ENCODE measurements at places on chromosomes 7 and 10.

DNA sequence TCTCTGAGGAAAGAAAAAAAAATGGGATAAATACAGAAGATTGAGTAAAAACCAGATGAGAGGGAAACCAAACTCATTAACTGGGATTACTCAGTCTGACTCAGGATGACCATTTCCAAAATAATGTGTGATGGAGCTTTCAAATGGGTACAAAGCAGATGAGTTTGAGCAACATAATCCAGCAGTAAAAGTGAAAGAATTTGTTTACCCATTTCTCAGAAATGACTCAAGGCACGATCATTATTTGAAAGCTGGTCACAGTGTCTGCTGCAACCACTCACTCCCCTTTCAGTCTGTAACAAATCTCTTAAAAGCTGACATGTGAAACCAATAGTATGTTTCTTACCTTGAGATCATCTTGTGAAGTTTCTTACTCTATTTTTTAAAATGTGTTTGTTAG, 104.7 kb upstream of the KLF14 start:
- no peak overlapping the region for H3K4me3 ChIP-seq
- DNase-seq: no peak
- no peaks in the 10 kb centered on the region for H3K4me1 ChIP-seq
- H3K27me3 ChIP-seq: no peaks in the 10 kb centered on the region

GRCh38 chr10:126090911-126091728, 194.8 kb downstream of the FANK1 start:
- H3K27ac ChIP-seq: no peak overlapping the region
- DNase-seq: no peak
- H3K4me1 ChIP-seq: no peaks in the 10 kb centered on the region
- H3K36me3 ChIP-seq: no peaks in the 10 kb centered on the region
- no peaks in the 10 kb centered on the region for H3K27me3 ChIP-seq

GRCh38 chr10:102627736-102628293, 16.5 kb upstream of the TRIM8 start:
- H3K27ac ChIP-seq: peak overlapping the region; percentile 7
- no peaks in the 10 kb centered on the region for H3K36me3 ChIP-seq
- no peaks in the 10 kb centered on the region for H3K27me3 ChIP-seq
- H3K4me3 ChIP-seq: no peak overlapping the region
- H3K4me1 ChIP-seq: peaks cover 7% of the 10 kb centered on the region

GRCh38 chr7:69656890-69657289, 58.6 kb downstream of the AUTS2 start:
- no peak for DNase-seq
- H3K27ac ChIP-seq: no peak overlapping the region
- H3K4me3 ChIP-seq: no peak overlapping the region
- no peaks in the 10 kb centered on the region for H3K4me1 ChIP-seq

GRCh38 chr7:12269100-12269895, 58.2 kb downstream of the TMEM106B start:
- no peaks in the 10 kb centered on the region for H3K27me3 ChIP-seq
- H3K4me3 ChIP-seq: no peak overlapping the region
- no peaks in the 10 kb centered on the region for H3K4me1 ChIP-seq
- H3K36me3 ChIP-seq: no peaks in the 10 kb centered on the region
- DNase-seq: no peak

GRCh38 chr7:28977881-28978280, 19.8 kb upstream of the TRIL start:
- DNase-seq: no peak
- no peaks in the 10 kb centered on the region for H3K36me3 ChIP-seq
- peaks cover 2% of the 10 kb centered on the region for H3K27me3 ChIP-seq
- H3K4me1 ChIP-seq: no peaks in the 10 kb centered on the region

DNA sequence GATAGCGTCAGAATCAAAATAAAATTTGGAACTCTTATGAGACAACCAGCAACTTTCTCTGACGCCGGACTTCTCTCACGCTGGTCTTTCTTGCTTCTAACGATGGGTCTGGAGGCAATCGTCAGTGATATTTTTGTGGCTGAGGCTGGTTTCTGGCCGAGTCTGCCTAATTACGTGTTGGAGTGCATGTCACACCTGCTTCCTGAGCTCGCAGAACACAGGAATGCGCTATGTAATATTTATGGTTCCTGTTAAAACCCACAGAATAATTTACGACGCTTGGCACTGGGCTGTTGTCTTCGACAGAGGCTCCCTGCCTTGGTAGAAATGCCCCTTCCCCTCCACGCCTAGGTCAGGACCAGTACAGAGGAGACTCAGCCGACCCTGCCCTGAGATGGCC, 64.9 kb downstream of the NPTX2 start:
- no peak overlapping the region for H3K27ac ChIP-seq
- no peaks in the 10 kb centered on the region for H3K27me3 ChIP-seq
- no peaks in the 10 kb centered on the region for H3K4me1 ChIP-seq
- H3K4me3 ChIP-seq: no peak overlapping the region
- no peak for DNase-seq
- H3K36me3 ChIP-seq: no peaks in the 10 kb centered on the region

- H3K4me1 ChIP-seq: no peaks in the 10 kb centered on the region
- no peaks in the 10 kb centered on the region for H3K36me3 ChIP-seq
- DNase-seq: no peak
- H3K27ac ChIP-seq: no peak overlapping the region
Measured at GRCh38 chr7:72335561-72336381, 76.4 kb downstream of the CALN1 start.

- no peaks in the 10 kb centered on the region for H3K27me3 ChIP-seq
- no peaks in the 10 kb centered on the region for H3K36me3 ChIP-seq
- DNase-seq: peak; percentile 88
- H3K4me1 ChIP-seq: peaks cover 2% of the 10 kb centered on the region
Measured at GRCh38 chr7:93921607-93922566, at the start of gene GNG11. Gene GNG11, plus strand, starts transcription at chr7:93921735. Its CDS starts 403 bp downstream, at chr7:93922138.

- no peak overlapping the region for H3K4me3 ChIP-seq
- no peak for DNase-seq
- no peaks in the 10 kb centered on the region for H3K27me3 ChIP-seq
- H3K36me3 ChIP-seq: no peaks in the 10 kb centered on the region
- H3K4me1 ChIP-seq: no peaks in the 10 kb centered on the region
Measured at GRCh38 chr7:137000621-137001020, 132.2 kb downstream of the CHRM2 start.

GRCh38 chr7:155454183-155455112, 3.5 kb upstream of the EN2 start:
- no peaks in the 10 kb centered on the region for H3K27me3 ChIP-seq
- DNase-seq: peak; percentile 73
- H3K27ac ChIP-seq: no peak overlapping the region
- no peak overlapping the region for H3K4me3 ChIP-seq
- H3K36me3 ChIP-seq: no peaks in the 10 kb centered on the region

DNA sequence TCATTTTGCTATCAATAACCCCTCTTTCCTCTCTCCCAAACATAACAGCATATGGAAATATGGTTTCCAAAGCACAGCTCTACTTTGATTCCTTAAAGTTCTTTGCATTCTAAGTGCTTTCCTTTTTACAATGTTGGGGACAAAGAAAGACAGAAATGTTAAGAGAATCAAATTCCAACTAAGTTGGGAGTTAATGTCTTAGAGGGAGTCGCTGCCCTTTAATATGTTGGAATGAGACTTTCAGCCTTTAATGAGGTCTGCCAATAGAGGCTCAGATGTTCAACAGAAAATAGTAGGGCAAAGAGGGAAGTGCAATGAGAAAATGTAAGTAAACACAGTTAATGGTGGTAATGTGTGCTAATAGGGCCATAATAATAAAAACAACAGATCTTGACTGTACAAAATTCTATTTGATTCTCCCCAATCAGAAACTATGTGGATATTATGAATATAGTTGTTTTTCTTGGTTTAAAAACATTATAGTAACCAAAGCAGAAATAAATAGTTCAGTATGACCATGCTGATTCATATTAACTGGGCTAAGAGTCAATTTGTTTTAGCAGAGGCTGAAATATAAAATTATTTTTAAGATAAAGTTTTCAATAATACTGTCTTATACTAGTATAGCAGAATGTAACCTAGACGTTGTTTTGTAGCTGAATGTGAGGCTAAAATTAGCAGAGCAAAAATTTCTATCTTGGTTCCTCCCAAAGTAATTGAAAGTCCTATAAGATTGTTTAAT, 10.3 kb downstream of the HYCC1 start:
- H3K36me3 ChIP-seq: no peaks in the 10 kb centered on the region
- H3K4me1 ChIP-seq: no peaks in the 10 kb centered on the region
- no peak for DNase-seq
- no peaks in the 10 kb centered on the region for H3K27me3 ChIP-seq
- H3K4me3 ChIP-seq: no peak overlapping the region

DNA sequence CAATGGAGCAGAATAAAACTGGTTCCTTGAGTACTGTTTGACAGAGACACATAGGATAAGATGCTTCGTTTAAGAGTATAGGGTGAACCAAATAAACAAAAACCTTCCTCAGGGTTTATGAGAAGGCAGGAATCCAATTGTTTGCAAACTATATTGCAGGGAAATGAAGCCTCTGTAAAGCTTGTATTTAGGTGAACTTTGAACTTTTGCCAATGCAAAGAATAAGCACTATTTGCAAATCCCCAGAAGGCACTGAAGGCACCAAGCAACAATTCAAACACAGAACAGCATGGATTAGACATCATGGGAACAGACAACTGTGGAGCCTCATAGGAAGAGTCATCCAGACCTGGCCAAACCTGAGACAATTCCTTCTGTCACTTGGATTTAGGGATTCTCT, 47.1 kb upstream of the WASL start:
- no peak overlapping the region for H3K27ac ChIP-seq
- no peaks in the 10 kb centered on the region for H3K27me3 ChIP-seq
- DNase-seq: no peak
- H3K4me1 ChIP-seq: no peaks in the 10 kb centered on the region
- H3K4me3 ChIP-seq: no peak overlapping the region

GRCh38 chr7:28180364-28181147, at the start of gene JAZF1:
Gene JAZF1, minus strand, starts transcription at chr7:28180795.
- H3K27ac ChIP-seq: peak within 1 kb of the TSS; percentile 77
- no peaks in the 10 kb centered on the region for H3K4me1 ChIP-seq
- H3K27me3 ChIP-seq: no peaks in the 10 kb centered on the region
- peak; percentile 75 for DNase-seq

DNA sequence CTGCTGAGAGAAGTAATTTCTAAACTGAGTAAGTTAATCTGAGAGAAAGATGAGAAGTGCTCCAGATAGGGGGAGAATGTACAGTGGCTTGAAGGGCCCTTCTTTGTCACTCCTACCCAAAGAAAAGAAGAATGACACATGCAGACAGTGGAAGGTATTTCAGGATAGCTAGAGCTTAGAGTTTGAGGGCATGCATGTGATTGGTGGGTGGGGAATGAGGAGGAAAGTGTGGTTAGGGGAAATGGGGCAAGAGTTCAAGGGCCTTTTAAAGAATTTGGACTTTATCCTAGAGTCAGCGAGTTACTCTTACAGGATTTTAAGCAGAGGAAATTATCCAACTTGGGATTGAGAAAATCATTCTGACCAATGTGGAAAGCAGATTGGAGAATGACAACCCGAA, 50.0 kb downstream of the ANLN start:
- H3K4me3 ChIP-seq: no peak overlapping the region
- H3K27me3 ChIP-seq: no peaks in the 10 kb centered on the region
- H3K27ac ChIP-seq: no peak overlapping the region
- H3K36me3 ChIP-seq: no peaks in the 10 kb centered on the region
- no peaks in the 10 kb centered on the region for H3K4me1 ChIP-seq

DNA sequence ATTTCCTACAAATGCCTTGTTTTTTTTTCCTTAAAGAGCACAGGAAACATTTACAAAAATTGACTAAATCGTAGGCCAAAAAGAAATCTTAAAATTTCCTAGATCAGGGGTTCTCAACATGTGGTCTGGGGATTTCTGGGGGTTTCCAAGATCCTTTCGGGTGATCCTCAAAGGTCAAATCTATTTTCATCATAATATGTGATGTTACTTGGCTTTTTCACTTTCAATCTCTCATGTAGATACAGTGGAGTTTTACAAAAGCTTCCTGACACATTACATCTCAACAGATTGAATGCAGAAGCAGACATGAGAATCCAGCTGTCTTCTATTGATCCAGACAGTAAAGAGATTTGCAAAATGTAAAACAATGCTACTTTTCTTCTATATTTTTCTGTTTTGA, 497.3 kb downstream of the INHBA start:
- no peaks in the 10 kb centered on the region for H3K27me3 ChIP-seq
- H3K27ac ChIP-seq: no peak overlapping the region
- H3K36me3 ChIP-seq: no peaks in the 10 kb centered on the region
- H3K4me3 ChIP-seq: no peak overlapping the region

DNA sequence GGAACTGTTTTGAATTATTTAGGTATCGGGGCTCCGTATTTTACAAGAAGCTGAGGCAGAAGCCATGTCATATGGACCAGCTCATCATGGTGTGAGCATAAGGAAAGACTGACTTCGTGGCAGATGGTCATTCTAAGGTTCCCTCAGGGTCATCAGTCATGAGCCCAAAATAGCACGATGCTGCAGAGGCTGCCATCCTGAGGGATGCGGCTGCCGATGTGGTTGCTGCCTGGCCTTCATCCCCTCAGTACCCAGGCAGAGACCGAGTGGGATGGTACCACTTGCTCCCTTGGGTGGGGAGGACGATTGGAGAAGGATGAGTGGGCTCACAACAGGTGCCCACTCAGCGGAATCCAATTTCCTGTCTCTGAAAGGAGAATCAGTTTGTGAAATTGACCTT, 490.3 kb downstream of the SDK1 start:
- no peak overlapping the region for H3K4me3 ChIP-seq
- H3K27ac ChIP-seq: no peak overlapping the region
- H3K36me3 ChIP-seq: no peaks in the 10 kb centered on the region

GRCh38 chr10:72336259-72337038, 18.3 kb downstream of the DNAJB12 start:
- H3K27me3 ChIP-seq: no peaks in the 10 kb centered on the region
- no peak overlapping the region for H3K4me3 ChIP-seq
- no peaks in the 10 kb centered on the region for H3K36me3 ChIP-seq
- no peak for DNase-seq
- no peaks in the 10 kb centered on the region for H3K4me1 ChIP-seq
- H3K27ac ChIP-seq: no peak overlapping the region

- peak overlapping the region; percentile 93 for H3K27ac ChIP-seq
- no peaks in the 10 kb centered on the region for H3K36me3 ChIP-seq
- no peak for DNase-seq
- peaks cover 7% of the 10 kb centered on the region for H3K4me1 ChIP-seq
- H3K4me3 ChIP-seq: no peak overlapping the region
- no peaks in the 10 kb centered on the region for H3K27me3 ChIP-seq
Measured at GRCh38 chr7:137992550-137993394, 9.1 kb downstream of the CREB3L2 start.

DNA sequence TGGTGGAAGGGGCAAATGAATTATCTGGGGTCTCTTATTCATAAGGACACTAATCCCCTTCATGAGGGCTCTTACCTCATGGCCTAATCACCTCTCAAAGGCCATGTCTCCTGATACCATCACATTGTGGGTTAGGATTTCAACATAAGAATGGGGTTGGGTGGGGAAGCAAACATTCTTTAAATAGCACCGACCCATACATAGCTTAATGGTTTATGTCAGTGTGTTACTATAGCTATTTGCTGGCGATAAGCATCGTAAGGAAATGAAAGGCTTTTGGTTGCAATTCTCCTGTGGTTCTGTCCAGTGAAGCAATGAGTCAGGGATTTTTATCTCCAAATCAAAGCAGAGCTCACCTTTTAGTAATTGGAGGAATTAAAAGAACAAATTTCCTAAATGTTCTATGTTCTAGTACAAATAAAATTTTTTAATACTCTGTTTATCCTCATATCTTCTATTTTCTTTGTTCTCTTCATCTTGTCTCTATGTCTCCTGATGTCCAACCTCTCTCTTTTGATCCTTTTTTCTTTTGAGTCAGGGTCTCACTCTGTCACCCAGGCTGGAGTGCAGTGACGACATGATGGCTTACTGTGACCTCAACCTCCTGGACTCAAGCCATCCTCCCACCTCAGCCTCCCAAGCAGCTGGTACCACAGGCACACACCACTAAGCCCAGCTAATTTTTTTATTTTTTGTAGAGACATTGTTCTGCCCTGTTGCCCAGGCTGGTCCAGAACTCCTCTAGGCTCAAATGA, 57.0 kb upstream of the GLCCI1 start:
- no peaks in the 10 kb centered on the region for H3K4me1 ChIP-seq
- H3K27ac ChIP-seq: no peak overlapping the region
- no peak overlapping the region for H3K4me3 ChIP-seq
- DNase-seq: no peak
- H3K27me3 ChIP-seq: no peaks in the 10 kb centered on the region
